ENCODE measurements at places on chromosomes 7 and 10.
A peak's percentile ranks its signal among the peaks of the same experiment; 100 is the strongest.

- DNase-seq, result peak; percentile 22
Observed at GRCh38 chr10:121594076-121594475, 4.2 kb downstream of the FGFR2 start.

- no peak for DNase-seq
Observed at GRCh38 chr10:102090772-102091171, 25.6 kb downstream of the HPS6 start.

DNA sequence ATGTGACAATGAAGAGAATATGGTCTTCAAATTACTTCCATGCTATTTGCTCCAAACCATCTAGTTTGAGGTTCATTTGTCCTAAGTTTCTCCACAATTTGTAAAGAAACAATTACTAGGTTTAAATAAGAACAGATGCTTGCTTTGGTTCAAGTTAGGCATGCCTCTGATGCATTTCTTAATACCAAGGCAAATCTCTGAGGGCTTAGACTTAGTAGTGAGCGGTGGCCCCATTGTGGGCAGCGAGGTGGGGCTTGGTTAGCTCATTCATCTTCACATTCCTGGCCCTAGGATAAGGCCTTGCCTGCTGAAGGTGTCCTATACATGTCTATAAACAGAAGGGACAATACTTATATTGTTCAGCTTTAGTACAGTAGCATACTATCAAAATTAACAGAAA, 52.4 kb upstream of the RHEB start:
- no peak for DNase-seq

DNA sequence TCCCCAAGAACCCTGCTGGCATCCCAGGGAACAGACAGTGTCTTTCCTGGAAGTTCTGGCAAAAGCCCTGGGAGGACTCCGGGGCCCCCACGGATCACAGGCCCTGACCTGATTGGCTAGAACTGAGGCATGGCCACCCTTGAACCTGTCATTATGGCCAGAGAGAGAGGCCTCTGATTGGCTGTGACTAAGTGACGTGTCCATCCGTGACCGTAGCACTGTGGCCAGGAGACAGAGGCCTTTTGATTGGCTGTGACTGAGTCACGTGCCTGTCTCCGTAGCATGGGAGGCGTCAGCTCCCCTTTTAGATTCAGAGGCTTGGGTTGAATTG, 163.8 kb downstream of the RGS10 start:
- DNase-seq, result no peak

GRCh38 chr10:27482984-27483956, 20.8 kb upstream of the RAB18 start:
- no peak for DNase-seq

GRCh38 chr10:6035931-6036575, 26.1 kb downstream of the IL2RA start:
- DNase-seq, result no peak

DNA sequence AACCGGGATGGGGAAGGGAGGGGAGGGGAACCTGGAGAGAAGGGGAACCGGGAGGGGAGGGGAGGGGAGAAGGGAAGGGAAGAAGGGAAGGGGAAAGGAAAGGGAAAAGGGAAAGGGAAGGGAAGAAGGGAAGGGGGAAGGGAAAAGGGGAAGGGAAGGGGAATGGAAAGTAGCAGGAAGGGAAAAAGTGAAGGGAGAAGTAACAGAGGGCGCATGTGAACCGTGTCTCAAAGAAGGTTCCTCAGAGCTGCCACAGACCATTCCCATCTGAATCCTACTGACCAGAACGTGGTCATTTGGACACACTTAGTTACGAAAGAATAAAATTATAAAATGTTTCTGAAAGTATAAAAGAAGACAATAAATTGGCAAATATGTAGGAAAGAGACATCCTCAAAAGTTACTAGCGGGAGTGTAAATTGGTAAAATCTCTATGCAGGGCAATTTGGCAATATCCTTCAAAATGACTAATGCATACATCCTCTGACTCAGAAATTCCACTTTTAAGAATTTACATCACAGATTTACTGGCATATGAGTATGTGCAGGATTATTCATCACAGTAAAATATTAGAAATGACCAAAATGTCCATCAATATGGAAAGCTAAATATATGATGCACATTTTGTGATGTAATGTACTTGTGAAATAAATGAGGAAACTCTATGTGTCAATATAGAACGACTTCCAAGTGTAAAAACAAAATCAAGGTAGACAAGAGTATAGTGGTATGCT, 12.9 kb downstream of the C10orf67 start:
- no peak for DNase-seq

DNA sequence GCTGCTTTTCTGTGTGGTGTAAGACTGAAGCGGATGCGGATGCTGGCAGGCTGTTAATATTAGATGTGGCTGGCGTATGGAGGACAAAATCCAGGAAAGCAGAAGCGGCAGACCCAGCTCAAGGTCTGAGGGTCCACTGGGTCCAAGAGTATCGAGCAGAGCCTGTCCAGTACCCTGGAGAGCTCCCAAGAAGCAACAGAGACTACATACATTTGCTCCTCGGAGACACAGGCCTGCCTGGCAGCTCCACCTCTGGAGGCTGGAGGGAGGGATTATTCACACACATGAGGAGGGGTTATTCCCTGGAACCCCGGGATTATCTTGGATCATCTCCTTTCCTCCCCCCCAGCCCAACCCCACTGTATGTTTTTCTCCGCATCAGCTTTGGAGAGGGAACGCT, 31.3 kb upstream of the LOXL4 start:
- peak; percentile 70 for DNase-seq

GRCh38 chr7:44639671-44640321, 33.4 kb downstream of the OGDH start:
- peak; percentile 82 for DNase-seq

GRCh38 chr10:74133923-74134820, 16.5 kb downstream of the AP3M1 start:
- DNase-seq, result no peak

DNA sequence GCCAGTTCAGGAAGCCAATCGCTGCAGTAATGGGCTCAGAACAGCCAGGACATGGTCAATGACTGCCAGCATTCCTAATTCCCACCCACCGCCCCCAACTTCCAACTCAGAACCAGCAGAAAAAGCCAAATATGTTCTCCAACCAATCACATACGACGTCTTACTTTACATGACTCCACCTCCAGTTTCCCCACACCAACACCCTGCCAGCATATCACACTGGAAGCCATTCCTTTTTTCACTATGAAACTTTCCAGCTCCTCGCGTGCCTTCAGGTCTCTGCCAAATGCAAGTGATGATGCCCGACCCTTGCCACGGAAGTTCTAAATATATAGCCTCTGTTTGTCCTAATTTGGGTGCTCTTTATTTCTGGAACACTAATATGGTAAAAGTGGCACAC, 12.5 kb downstream of the NPS start:
- DNase-seq, result no peak
